ENCODE measurements at places on chromosomes 7 and 10. TPM values are rescaled to one million over a fixed set of nuclear protein-coding genes. Genes with fewer than 3 reads are reported as not detected.

- H3K27me3 ChIP-seq = peaks cover 15% of the 10 kb centered on the region
- H3K4me3 ChIP-seq = no peak overlapping the region
Measured at GRCh38 chr7:150949971-150950491, 28.1 kb downstream of the KCNH2 start.

DNA sequence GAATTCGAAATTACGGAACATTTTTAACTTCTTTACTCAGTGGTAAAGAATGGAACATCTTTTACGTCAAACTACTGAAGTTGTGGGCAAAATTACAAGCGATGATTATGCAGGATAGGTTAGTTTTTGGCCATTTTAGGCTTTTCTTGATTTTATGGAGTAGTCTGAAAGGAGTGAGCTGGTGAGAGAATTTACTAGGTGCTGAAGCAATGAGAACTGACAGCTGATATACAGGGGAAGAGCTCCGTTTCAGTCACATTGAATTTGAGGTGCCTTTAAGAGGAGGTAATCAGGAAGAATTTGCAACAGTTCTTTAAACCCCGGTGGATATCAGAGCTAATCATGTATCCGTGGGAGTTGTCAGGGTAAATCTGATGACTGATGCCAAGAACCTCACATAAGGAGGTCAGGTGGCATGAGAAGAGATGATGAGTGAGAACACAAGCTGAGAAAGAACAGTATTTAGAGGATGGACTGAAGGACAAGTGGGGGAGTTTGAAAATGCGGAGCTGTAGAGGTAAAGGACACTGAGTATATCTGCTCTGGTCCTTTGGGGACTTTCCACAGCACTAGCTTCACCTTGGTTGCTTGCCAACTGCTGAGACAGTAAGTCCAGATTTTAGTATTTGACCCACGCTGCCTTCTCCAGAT lies 104.3 kb downstream of the AHR start:
- H3K4me1 ChIP-seq = no peaks in the 10 kb centered on the region
- no peak for DNase-seq
- H3K27me3 ChIP-seq = no peaks in the 10 kb centered on the region
- H3K4me3 ChIP-seq = no peak overlapping the region

DNA sequence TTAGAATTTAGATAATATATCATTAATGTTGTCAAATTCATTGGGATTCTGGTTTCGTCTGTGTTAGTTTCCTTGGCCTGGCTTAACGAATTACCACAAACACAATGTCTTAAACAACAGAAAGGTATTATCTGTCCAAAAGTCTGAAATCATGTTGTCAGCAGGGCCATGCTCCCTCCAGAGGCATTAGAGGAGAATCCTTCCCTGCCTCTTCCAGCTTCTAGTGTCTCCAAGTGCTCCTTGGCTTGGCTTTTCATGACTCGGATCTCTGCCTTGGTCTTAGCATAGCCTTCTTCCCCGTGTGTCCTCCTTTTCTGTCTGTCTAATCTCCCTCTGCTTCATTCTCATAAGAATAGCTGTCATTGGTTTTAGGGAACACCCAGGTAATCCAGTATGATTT lies 482.5 kb downstream of the SEMA3D start:
- H3K4me1 ChIP-seq = no peaks in the 10 kb centered on the region
- no peaks in the 10 kb centered on the region for H3K27me3 ChIP-seq
- no peak overlapping the region for H3K4me3 ChIP-seq
- DNase-seq = no peak
- no peaks in the 10 kb centered on the region for H3K36me3 ChIP-seq

GRCh38 chr10:20048161-20048560 lies 231.9 kb downstream of the PLXDC2 start:
- H3K4me3 ChIP-seq = no peak overlapping the region
- H3K27me3 ChIP-seq = no peaks in the 10 kb centered on the region
- no peak for DNase-seq
- H3K36me3 ChIP-seq = no peaks in the 10 kb centered on the region
- H3K27ac ChIP-seq = no peak overlapping the region

DNA sequence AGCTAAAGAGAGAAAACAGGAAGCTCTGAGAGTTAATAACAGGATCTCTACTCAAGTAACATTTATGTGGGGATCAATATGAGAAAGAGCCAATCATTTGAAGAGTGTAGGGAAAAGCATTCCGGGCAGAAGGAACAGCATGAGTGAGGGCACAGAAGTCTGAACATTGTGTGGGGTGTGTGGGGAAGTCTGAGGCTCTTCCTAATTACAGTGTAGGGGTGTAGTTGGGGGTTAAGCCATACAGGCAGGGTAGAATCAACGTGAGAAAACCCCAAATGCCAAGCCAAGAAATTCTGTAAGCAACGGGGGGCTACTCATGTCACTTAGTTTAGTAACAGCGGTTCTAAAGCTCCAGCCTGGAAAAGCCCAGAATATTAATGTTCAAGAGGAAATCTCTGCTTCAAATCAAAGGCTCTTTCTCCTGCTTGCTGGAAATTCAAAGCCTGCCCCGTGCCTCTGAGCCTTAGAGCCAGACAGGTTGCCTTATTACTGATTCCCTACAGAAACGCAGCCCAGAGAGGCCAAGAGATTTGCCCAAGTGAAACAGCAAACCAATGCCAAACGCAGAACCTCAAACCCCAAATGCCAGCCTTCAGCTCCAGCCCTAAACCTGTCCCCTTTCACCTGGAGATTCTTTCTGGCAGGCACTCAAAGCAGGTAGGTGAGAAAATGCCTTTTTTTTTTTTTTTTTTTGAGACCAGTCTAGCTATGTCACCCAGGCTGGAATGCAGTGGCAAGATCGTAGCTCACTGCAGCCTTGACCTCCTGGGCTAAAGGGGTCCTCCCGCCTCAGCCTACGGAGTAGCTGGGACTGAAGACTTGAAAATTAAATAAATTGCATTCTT lies 36.1 kb downstream of the DNAJB12 start:
- no peak overlapping the region for H3K4me3 ChIP-seq
- peaks cover 59% of the 10 kb centered on the region for H3K4me1 ChIP-seq
- no peaks in the 10 kb centered on the region for H3K36me3 ChIP-seq

The FFAR4 gene
- 14.9 TPM for total RNA-seq

Data from transverse colon (tissue), 4 donors.